ENCODE measurements at places on chromosomes 7 and 10.
A peak's percentile ranks its signal among the peaks of the same experiment; 100 is the strongest.

DNA sequence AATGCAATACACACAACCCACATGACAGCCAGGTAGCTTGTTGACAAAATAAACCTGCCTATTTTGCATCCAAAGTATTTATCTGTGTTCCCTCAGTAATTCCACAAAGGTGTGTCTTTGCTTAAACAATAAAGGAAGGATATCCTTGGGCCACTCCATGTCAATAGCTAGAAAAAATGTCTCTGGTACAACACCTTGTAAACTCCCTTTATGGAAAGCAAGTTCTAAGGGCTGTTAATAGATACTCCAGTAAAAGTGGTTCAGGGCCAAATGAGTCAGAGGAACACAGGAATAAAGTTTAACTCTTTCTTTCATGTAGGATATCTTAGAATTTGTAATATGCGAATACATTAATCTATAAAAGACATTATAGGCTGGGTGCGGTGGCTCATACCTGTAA is 96.9 kb upstream of the LRRTM3 start:
- no peak for DNase-seq

DNA sequence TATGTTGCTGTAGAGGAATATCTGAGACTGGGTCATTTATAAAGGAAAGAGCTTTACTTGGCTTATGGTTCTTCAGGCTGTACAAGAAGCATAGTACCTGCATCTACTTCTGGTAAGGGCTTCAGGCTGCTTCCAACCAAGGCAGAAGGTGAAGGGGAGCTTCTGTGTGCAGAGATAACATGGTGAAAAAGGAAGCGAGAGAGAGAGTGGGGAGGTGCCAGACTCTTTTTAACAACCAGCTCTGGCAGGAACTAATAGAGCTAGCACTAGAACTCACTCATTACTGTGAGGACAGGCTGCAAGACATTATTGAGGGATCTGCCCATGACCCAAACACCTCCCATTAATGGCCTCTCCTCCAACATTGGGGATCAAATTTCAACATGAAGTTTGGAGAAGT is 94.5 kb downstream of the KIF20B start:
- DNase-seq = no peak

DNA sequence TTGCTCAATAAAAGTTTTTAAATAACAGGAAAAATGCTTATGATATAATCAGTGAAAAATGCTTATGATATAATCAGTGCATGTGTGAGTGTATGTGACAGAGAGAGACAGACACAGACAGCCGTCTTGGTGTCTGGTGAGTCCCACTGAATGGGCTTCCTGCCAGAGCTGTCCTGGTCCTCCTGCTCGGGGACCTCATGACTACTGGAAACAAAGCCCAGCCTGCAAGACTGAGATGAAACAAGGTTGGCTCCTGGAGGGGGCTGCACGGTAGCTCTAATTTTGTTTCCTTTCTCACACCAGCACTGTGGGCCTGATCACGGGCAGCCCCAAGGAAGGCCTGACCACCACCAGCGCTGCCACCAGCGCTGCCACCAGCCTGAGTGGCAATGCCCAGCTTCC is 57.3 kb downstream of the NRP1 start:
- DNase-seq = peak; percentile 59

DNA sequence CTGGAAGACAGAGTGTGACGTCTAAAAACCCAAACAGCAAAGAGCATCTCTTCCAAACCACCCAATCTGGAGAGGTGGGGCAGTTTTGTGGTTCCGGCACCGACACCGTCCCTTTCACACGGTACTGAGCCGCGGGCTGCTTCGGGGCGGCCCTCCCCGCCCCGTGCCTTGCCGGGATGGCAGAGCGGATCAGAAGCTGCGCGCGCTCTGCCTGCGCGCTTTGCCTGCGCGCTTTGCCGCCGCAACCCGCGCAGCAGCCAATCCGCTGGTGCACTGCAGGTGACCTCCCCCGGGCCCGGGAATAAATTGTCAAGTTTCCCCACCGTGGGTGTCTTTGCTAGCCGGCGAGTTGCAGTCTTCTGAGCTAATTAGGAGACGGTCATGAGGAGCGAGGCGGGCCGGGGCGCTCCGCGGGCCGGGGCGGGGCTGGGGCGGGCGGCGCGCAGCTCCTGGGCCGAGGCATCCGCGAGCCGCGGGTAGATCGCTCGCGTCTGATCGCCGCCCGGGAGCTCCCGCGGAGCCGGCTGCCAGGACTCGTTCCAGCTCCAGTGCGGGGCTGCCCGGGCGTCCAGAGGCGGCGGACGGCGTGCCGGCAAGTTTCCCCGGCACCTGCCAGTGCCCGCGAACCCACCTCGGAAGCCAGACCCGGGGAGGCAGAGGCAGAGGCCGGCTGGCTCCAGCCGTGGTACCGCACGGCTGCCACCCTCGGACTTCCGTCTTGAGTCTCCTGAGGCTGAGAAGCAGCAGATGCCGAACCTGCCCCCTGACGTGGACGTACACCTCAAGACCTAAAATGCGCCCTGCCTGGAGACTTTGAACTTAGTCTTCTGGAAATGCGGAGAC is 536.0 kb upstream of the GALNT17 start:
- no peak for DNase-seq

All from adrenal gland (tissue), 19 donors.